ENCODE measurements at places on chromosomes 2 and 18.
A peak's percentile ranks its signal among the peaks of the same experiment; 100 is the strongest.

DNA sequence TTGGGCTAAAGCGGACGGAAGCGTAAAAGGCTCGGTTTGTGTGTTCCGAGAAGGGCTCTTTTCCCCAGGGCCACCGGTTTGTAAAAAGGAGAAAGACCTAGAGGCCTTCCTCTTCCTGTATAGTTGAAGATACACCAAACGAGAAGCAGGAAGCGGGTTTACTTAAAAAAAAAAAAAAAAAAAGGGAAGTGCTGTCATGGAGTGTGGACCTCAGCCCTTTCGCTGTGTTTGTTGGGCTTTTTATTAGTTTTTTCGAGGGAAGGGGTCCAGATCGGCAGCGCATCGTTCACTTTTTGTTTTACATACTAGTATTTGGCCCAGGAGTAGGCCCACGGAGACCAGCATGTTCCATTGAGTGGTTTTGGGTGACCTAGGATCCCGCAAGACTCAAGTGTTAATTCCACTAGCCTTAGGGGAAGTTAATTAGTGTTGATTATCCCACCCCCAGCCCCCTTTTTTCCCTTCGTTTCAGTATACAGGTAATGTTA lies 676 bp downstream of the ACTR2 start:
- peak; percentile 27 for DNase-seq

DNA sequence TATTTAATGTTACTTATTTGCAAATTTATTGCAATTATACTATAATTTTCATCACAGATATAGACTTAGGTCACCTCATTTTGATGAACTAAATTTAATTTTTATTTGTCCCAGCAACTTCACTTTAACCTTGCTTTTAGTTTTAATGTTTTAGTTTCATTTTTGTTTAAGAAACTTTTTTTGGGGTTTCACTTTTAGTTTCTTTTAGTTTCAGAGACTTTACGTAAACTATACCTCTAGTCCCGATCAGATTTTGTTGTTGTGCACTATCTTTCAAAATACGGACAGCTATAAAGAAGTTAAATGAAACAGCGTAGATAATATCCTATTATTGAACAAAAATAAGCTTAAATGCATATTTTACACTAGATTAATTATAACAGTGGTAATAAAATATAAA lies 460.5 kb downstream of the ERBB4 start:
- no peak for DNase-seq

- no peak for DNase-seq
Measured at GRCh38 chr2:44189104-44189503, 20.4 kb downstream of the PPM1B start.

- no peak for DNase-seq
Measured at GRCh38 chr2:121562269-121563176, 31.8 kb downstream of the RNU4ATAC start.

DNA sequence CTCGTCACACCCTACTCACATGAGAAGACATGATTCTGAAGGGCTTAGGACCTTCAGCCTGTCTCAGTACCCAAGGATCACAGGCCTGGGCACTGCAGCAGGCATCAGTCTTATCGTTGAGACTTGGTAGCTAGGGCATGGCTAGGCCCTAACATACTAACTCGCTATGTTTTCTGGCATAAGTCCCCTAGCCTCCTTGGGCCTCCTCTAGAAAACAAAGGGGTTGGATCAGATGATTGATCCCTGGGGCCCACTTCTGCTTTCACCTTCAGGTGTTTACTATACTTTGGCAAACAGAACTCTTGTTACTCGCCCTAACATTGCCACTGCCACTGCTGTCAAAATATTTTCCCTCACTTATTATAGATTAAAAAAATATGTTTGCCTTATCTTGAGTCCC lies 44.2 kb downstream of the VSNL1 start:
- DNase-seq = no peak

GRCh38 chr2:99711144-99711543 lies 221.3 kb upstream of the REV1 start:
- DNase-seq = no peak

DNA sequence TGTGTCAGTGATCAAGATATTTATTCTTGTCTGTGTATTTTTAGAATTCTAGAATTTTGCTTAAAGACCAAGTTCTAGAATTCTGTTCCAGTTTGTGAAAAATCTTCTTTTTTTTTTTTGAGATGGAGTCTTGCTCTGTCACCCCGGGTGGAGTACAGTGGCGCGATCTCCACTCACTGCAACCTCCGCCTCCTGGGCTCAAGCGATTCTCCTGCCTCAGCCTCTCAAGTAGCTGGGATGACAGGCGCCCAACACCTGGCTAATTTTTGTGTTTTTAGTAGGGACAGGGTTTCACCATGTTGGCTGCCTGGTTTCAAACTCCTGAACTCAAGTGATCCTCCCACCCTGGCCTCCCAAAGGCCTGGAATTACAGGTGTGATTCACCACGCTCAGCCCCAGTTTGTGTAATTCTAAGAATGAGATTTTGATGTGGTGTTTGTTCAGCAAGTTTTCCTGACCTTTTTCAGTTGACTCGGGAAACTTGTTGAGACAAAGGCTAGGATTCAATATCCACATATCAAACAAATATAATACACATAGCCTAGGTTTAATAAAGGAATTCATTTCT lies 3.6 kb downstream of the EIF5B start:
- DNase-seq = no peak

- no peak for DNase-seq
Measured at GRCh38 chr2:69789175-69789721, 40.2 kb upstream of the GMCL1 start.
